ENCODE measurements at places on chromosomes 2 and 18. TPM values are rescaled to one million over a fixed set of nuclear protein-coding genes. Genes with fewer than 3 reads are reported as not detected.

GRCh38 chr2:216348756-216349308 is 23.5 kb downstream of the MARCHF4 start:
- peak; percentile 43 for DNase-seq

DNA sequence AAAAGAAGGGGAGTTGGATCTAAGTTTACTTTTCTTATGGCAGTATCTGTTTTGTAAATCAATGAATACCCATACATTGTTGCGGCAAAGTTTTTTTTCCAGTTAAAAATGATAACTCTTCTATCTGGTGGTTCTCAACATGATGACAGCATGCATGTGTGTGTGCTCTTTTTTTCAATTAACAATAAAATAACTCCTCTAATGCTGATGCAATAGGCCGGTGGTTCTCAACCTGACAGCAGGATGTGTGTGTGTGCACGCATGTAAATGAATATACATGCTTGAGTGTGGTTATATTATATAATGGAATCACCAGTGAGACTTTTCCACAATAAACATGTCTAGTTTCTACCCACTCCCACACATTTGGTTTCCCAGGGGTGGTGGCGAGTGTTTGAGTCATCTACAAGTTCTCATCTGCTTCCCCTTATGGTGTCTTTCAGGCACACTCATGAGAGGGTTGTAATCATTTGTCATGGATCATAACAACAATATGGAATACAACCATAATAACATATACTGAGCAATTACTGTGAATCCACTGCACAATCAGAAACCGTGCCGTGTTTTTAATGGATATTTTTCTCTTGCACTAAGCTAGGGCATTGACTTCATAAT is 31.2 kb downstream of the PARD3B start:
- DNase-seq: no peak

- no peak for DNase-seq
These were observed 212.7 kb downstream of the PLCL1 start for GRCh38 chr2:198017068-198017467.

DNA sequence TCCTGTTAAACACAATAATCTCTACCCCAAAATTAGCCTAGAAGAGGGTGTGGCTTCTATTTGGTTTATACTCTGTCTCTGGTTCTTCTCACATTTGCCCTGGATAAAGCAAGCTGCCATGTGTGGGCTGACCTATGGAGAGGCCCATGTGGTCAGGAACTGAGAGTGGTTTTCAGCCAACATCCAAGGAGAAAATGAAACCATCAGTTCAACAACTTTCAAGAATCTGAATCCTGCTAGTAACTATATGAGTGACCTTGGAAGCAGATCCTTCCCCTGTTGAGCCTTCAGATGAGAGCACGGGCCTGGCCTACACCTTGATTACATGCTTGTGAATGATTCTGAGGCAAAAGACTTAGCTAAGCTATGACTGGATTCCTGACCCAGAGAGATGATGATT is 11.5 kb upstream of the TRIB2 start:
- no peak for DNase-seq

DNA sequence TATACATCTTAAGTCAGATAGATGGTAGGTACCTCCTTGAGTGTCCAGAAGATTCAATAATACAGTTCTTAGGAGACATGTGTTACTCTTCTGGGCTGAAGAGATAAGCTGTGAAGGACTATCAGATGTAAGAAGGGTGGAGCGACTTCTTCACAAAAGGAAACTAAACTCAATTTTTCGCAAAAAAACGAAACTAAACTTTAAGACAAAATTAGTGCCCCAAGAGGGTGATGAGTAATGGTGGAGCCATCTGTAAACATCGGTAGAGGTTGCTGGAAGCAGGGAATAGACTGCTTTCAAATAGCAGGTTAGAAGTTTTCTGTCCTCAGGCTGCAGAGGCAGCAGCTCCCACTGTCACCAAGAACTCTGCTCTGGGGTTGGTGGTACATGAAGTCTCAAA is 111.6 kb upstream of the TACR1 start:
- DNase-seq: no peak

DNA sequence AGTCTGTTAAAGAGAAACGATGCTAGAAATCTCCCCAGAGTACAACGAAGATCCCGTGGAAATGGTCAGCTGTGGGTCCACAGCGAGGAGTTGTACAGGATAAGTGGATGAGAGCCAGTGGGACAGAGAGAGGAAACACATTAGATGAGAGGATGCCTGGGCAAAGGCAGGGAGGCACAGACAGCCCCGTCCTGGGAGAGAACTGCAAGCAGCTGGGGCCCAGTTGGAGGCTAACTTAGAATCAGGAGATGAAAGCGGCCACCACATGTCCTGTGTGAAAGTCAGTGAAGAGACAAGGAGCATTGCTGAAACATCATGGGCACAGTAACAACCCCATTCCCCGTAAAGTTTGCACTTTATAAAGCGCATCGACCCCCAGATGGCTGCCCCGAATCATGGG is 157.5 kb downstream of the RAPGEF4 start:
- DNase-seq: no peak

DNA sequence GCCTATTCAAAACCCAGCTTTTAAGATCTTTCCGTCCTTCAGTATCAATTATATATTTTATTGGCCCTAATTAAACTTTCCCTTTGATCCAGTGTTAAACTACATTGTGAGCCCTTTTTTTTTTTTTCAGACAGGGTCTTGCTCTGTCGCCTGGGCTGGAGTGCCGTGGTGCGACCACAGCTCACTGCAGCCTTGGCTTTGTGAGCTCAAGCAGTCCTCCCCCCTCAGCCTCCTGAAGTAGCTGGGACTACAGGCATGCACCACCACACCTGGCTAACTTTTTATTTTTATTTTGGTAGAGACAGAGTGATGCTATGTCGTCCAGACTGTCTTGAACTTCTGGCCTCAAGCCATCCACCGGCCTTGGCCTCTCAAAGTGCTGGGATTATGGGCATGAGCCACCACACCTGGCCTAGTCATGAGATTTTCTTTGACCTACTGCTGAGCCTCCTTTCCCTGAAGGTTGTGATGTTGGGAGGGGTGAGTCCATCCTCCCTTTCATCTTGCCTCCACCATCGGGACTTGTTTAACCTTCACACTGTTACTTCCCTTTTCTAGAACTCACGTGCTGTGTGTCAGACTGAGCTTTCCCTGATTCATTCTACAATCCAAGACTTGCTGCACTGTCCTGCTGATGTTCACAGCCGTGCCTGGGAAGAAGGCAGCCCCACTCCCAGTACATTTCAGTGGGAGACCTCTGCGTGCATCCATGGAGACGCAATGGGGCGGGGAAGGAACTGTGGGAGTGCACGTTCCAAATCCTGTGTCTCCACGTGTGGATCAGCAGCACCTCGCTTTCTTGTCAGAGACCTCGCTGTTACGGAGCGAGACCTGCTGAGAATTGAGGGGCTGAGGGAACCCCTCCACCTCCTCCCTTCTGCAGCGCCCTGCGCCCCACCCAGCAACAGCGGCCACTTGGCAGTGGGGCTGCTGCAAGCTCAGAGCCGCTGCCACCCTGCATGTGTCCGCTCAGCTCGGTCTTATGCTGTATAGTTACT is 10.8 kb downstream of the OXER1 start:
- no peak for DNase-seq

DNA sequence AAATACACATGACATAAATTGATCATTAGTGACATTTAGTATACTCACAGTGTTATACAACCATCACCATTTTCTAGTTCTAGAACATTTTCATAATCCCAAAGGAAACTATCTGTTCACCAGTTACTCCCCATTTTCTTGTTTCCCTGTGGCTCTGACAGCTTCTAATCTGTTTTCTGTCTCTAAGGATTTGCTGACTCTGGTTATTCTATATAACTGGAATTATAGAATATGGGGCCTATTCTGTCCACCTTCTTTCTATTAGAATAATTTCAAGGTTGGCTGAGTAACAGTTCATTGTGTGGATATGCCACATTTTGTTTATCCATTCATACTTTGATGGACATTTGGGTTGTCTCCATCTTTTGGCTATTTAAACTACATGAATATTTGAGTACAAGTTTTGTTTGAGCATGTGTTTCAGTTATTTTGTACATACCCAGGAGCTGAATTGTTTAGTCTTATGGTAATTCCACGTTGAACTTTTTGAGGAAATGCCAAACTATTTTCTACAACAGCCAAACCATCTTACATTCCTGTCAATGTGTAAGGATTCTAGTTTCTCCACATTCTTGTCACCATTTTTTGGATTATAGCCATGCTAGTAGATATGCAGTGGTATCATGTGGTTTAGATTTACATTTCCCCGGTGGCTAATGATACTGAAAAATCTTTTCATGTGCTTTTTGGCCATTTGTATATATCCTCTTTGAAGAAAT is 20.5 kb downstream of the KIAA1328 start:
- no peak for DNase-seq

- DNase-seq: no peak
These were observed 62.7 kb downstream of the SP110 start for GRCh38 chr2:230156782-230157699.

DNA sequence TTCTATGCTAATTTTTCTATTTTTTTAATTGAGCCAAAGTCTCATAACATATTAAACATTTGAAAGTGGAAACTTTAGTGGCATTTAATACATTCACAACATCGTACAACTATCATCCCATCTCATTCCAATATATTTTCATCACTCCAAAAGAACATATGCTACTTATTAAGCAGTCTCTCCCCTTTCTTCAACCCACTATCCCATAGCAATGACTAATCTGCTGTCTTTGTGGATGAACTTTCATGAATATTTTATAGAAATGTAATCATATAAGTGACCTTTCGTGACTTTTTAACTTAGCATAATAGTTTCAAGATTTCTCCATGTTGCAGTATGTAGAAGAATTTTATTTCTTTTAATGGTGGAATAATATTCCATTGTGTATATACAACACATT is 90.3 kb downstream of the CCDC178 start:
- no peak for DNase-seq

DNA sequence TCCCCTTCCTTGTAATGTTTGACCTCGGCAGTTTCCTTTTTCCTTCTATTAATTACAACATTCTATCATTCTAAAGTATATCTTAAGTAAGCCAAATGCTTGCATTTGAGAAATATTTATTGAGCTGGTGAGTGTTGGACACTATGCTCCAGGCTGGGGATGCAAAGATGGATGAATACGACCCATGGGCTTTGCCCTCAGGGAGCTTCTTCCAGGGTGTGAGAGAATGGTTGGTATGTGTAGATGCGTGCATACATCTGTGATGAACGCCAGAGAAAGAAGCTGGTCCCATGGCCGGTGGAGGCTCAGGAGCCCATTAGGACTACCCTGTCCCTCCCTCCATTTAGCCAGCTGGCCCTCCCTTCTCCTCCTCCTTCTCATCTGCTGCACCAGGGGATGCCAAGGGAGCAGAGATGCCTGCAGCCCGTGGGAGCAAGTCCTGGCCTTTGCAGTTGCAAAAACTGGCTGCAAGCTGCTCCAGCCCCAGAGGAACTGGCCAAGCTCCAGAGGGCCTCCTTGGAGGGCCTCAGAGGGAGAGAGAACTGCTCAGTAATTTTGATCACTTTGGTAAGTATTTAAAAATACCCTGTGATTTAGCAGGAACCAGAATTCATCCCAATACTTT is 65.7 kb upstream of the FOSL2 start:
- DNase-seq: no peak

DNA sequence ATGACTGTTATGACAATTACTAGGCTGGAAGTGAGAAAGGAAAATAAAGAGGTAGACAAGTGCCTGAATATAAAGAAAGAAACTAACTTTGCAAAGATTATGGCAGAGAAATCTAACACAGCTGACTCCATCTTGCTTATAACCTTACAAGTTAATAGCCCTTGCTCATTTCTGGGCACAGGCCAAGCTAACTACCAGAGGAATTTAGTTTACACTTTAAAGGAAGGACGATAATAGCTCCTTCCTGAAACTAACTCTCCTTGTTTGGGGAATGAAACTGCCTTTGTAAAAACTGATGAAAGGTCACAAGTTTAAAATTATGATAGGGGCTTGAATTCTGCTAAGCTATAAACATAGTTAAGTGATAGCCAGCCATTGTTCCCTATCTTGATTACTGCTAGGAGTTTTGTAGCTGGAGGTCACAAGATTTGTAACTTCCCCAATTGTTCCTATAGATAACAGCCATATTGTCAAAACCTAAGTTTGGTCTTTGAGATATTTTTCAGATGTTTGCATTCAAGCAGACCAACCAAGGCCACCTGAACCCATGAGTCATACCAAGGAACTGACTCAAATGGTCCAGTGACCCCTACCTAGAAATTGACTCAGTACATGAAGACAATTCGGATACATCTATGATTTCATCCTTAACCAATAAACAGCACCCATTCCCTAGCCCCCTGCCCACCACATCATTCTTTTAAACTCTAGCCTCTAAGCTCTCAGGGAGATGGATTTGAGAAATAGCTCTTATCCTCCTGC is 209.2 kb upstream of the LRATD1 start:
- DNase-seq: no peak

GRCh38 chr2:69483024-69483423 is 45.8 kb upstream of the NFU1 start:
- no peak for DNase-seq

DNA sequence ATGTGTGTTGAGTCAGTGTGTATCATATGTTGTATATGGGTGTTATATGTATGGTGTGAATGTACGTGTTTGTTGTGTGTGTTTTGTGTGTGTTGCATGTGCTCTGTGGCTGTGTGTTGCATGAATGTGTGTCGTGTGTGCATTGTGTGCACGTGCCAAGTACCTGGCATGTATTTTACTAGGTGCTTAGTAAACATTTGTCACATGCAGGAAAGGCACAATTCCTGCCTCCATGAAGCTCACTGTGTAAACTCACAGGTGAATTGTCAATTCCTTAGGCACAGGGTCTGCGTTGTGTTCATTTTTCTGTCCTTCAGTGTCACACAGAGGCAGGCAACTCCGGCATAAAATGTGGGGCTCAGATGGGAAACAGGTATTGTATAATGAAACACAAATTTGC is 22.3 kb upstream of the IL1R1 start:
- no peak for DNase-seq

GRCh38 chr18:26456070-26456491 is 92.3 kb downstream of the KCTD1 start:
- DNase-seq: no peak

DNA sequence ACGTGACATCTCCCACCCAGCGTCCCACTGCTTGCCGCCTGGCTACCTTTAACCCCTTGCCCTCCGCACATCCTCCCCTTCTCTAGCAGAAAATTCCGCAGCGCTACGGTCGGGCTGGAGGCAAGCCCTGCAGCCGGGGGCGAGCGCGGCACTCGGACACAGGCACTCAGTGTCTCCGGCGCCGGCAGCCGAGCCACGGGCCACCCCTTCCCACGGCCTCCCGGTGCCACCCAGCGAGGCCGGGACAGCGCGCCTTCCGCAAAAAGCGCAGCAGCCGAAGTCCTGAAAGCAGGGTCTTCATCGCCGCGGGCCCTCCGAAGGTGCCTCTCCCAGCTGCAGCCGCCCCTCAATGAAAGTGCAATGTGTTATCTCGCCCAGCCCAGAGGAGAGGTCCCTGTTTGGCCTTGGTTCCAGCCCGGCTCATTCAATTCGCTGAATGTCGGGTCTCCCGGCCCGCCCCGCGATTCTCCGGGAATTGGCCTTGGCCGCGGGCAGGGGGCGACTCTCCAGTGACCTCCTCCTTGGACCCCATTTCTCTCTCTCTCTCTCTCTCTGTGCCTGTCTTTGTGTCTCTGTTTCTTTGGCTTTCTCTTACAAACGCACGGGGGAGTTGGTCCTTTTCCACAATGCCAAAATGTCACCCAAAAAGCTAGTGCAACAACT is 1.1 kb downstream of the DLGAP1 start:
- no peak for DNase-seq

Gene INHA
- total RNA-seq: 9.1 TPM

Gene TOGARAM2
- total RNA-seq: 0.44 TPM

Gene ABCG8
- not detected for total RNA-seq

Gene EMILIN2
- total RNA-seq: 0.07 TPM

Gene CD226
- total RNA-seq: 0.13 TPM

Gene NEU2
- total RNA-seq: not detected

Gene EIPR1
- total RNA-seq: 40.6 TPM

Gene SP140
- total RNA-seq: 0.58 TPM

Measured in PC-9 (cell line).